ENCODE measurements at places on chromosomes 6 and 20.

- DNase-seq: no peak
Observed at GRCh38 chr6:166559211-166559610, 27.3 kb downstream of the RAMACL start.

- no peak for DNase-seq
Observed at GRCh38 chr20:46627234-46627633, 24.0 kb downstream of the SLC13A3 start.

DNA sequence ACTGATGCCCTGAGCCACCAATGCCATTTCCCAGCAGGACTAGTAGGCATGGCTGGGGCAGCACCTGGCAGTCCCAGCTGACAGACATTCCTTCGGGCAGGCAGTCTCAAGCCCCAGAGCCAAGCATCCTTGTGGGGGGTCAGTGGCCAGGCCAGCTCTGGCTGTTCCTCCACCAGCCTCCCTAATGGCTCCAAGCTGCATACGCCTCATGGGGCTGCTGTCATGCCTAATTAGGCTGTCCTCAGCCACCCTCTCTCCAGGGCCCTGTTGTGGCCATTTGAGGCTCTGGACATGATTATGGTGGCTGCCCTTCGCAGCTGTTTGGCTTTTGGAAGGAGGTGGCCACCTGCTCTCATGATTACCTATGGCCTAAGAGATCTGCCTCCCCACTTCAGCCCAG, 79.4 kb downstream of the DLGAP4 start:
- DNase-seq: no peak

- no peak for DNase-seq
Observed at GRCh38 chr6:40585223-40585622, 1.9 kb downstream of the LRFN2 start.

GRCh38 chr6:13260101-13260598, 68.2 kb downstream of the TBC1D7 start:
- no peak for DNase-seq

DNA sequence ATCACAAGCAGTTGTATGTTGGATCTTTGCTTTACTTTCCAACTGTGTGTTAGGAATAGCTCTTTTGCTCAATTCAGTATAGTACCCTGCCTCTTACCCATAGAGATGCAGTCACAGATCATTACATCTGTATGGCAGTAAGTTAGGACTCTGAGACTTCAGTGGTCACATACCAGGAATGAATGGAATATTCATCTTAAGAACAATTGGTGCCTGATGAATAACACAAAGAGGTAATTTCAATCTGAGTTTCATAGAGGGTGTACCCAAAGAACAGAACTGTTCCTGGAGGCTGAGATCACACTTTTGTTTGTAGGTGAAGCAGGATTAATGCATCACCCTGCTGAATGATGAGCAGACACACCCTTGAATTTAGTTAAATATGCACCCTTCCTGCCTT, 28.7 kb upstream of the KIF13A start:
- DNase-seq: no peak

GRCh38 chr6:148677594-148678476, 69.0 kb upstream of the UST start:
- DNase-seq: no peak

- DNase-seq: no peak
Observed at GRCh38 chr6:13836170-13836569, 21.8 kb upstream of the MCUR1 start.

- DNase-seq: no peak
Observed at GRCh38 chr6:108080010-108080780, 5.7 kb upstream of the OSTM1 start.

- no peak for DNase-seq
Observed at GRCh38 chr6:84766118-84766798, 1.9 kb upstream of the TBX18 start.

DNA sequence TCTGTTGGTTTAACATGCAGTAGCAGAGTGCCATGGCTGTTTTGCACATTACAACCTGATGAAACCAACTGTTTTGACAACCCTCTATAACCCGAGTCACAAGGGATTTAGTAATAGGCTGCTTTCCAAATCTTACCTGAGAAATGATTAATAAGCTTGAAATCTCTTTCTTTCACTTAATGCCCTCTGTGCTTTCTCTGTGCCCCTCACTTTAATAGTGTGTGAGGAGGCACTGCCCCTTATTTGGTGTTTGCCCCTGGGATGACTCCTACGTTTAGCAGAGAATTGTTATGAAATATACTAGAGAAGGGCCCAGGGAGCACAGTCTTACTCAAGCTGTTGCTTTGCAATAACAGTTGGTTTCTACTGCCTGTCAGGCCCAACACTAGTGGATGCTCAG, 31.0 kb upstream of the PTCHD4 start:
- DNase-seq: no peak

GRCh38 chr6:30562470-30563425, 5.7 kb downstream of the PRR3 start:
- DNase-seq: no peak

- no peak for DNase-seq
Observed at GRCh38 chr20:62179162-62179504, 3.7 kb upstream of the MTG2 start.

DNA sequence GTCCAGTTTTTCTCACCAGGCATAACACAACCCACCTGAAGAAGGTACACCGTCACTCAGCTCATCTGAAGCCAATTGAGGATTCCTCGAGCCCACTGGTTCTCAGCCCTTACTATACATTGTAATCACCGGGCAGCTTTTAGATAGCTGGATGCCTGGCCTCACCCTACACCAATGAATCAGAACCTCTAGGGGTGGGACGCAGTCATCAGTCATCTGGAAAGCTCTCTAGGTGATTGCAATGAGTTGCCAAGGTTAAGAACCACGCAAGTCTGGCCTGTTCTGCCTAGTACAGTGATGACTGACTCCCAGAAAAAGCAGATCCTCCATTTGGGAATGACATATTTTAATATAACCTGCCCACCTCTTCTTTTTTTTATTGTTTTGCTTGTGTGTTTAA, 41.1 kb downstream of the MC3R start:
- no peak for DNase-seq

All from mesothelial cell of epicardium (in vitro differentiated cells).